Activated CD4-positive, alpha-beta T cell treated with anti-CD3 and anti-CD28 coated beads for 36 hours (primary cell): ENCODE measurements at places on chromosomes 3 and 15.

- DNase-seq, result peak; percentile 31
Observed at GRCh38 chr15:84818261-84819131, 1.3 kb downstream of the ALPK3 start.

DNA sequence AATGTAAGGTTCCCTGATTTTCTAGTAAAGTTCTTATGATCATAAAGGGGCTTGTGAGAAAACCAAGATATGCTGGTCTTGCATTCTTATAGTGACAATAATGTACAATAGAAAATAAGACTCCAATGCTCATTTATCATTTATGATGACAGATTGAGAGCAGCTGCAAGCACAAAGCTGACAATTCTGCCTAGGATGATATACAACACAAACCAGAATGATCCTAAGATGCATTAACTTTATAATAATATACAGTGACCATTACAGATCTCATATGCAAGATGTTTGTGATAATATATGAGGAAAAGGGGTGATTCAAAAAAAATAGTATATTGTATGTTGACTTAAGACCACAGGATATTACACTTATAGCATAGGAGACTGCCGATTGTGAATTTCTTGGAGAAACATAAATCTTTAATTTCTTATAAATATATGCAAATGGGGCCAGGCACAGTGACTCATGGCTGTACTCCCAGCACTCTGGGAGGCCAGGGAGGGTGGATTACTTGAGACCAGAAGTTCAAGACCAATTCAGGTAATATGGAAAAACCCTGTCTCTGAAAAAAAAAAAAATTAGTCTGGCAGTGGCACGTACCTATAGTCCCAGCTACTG, 387.0 kb downstream of the ZBBX start:
- DNase-seq, result no peak

DNA sequence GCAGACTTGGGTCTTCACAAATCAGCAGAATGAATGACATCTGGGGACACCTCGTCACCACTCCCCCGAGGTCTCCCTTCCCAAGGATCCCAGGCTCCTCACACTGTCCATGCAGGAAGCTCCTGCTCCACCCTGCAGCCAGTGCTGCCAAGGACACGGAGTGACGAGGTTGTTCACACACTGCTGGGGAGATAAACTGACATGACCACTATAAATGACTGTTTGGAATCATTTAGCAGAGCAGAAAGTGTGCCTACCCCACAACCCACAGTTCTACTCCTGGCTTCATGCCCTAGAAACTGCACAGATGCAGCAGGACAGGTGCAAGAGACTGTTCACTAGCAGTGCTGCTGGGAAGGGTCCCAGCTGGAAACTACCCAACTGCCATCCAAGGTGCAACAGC, 19.7 kb upstream of the PRSS50 start:
- DNase-seq, result no peak

- no peak for DNase-seq
Observed at GRCh38 chr15:83998486-83998885, 237.1 kb upstream of the GOLGA6L4 start.

DNA sequence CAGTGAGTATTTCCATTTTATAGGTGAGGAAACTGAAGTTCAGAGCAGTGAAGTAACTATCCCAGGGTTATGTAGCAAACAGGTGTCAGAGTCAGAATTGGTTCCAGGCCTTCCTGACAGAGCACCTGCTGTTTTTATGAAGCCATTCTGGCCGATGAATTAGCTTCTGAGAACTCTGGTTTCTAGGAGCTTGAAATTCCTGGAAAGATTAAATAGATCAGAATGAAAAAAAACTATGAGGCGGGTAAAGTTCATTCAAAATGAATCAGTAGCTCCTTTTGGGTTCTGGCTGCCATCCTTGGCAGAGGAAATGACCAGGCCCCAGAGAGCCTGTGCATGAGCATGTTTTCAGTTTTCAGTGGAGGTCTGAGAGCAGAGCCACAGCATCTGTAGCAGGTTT, 59.3 kb upstream of the CFAP161 start:
- DNase-seq, result peak; percentile 11

- DNase-seq, result no peak
Observed at GRCh38 chr3:186181901-186182300, 73.0 kb upstream of the ETV5 start.

DNA sequence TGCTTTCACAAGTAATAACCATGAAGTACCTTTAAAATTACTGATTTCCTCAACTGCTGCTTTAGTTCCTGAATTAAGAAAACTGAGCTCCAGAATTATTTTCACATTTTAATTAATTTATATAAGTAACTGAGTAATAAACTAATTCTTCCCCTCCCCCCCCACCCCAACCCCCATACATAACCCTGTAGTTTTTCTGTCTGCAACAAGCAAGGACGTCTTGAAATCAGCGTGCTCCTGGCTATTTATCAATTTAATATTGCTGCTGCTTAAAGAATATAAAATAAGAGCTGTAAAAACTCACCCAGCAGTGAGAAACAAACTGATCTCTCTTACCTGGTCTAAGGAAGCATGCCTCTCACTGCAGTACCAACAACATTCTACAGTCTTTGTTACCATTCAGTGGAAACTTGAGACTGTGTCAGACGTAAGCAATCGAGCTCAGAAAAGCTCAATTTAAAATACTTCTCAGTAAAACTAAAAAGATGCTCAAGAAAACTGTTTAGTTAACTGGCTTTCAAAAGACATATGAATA, 121.0 kb downstream of the TFDP2 start:
- DNase-seq, result peak; percentile 42
